ENCODE measurements at places on chromosomes 6 and 20.

DNA sequence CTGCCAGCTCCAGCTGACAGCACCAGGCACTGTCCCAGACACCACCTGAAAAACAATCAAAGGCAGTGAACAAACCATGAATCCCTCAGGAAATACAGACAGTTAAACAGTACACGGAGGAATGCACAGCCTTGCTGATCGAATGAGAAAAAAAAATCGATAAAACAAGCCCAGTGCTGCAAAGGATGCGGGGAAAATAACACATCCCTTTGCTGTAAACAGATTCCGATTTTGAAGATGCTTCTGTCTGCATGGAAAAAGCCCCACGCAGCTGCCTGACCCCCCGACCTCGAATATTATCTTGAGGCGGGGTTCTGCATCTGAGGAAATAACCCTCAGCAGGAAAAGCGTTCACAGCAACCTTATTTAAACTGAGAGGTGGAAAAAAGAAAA is 43.9 kb downstream of the RBM38 start:
- no peak for DNase-seq

DNA sequence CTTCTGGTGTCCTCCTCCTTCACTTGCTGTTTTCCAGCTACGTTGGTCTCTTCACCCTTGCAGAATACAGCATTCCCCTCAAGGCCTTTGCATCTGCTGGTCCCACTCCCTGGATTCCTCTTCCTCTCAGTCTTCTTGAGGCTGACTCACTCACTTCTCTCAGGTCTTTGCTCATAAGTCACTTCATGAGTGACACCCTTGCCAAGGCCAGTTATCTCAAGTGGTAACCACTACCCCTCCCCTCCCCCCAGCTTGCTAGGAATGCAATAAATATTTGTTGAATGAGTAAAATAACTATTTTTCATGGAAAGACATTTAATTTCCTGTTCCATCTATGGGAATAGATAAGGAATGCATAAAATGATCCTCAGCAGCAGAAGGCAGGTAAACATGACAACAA is 131.7 kb downstream of the PLCB4 start:
- no peak for DNase-seq

DNA sequence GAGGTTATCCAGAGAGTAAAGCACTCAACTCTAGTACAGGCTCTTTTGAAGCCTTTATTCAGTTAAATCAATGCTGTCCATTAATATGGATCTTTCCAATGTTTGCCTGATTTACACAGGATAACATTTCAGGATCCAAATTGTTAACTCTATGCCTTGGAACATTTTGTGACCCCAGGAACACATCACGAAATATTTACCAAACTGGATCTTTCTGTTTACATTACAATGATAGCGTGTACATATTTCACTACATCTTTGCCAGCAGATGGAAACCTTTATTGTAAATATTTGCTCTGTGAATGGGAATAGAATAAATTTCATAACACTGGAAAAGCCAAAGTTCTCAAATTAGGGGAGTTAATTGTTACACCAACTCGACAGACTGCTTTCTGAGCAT is 23.5 kb downstream of the BPIFA2 start:
- DNase-seq = no peak

DNA sequence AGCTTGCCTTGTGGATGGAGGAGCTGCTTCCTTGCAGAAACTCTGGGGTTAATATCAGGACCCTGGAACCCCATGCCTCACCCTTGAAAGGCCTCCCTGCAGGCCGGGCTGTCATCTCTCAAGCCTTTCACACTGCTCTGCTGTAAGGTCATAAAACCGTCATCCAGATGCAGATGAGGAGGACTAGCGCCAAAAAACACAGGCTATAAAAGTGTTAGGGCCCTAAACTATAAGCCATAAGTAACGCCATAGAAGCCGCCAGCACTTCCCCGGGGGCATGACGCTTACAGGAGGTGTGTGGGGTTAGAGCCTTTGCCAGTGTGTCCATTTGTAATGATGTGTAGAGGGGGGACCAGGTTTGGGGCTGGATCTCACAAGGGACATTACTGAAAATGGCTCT is 47.6 kb downstream of the CDH4 start:
- DNase-seq = no peak

GRCh38 chr6:66731310-66731709 is 1024.3 kb upstream of the EYS start:
- DNase-seq = no peak

DNA sequence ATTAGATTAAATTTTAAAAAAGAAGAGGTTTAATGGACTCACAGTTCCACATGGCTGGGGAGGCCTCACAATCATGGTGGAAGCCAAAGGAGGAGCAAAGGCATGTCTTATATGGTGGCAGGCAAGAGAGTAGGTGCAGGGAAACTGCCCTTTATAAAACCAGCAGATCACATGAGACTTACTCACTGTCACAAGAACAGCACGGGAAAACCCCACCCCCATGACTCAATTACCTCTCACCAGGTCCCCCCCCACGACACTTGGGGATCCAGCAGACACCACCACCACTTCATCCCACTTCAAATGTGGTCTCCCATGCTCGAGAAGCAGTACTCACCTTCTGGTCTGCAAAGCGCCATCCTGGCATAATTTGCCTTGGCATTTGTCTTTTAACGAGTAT is 24.6 kb downstream of the MTFR2 start:
- DNase-seq = no peak

- DNase-seq = no peak
Observed at GRCh38 chr6:41049955-41050354, 3.0 kb upstream of the APOBEC2 start.

GRCh38 chr20:24283186-24283585 is 186.2 kb upstream of the SYNDIG1 start:
- no peak for DNase-seq

DNA sequence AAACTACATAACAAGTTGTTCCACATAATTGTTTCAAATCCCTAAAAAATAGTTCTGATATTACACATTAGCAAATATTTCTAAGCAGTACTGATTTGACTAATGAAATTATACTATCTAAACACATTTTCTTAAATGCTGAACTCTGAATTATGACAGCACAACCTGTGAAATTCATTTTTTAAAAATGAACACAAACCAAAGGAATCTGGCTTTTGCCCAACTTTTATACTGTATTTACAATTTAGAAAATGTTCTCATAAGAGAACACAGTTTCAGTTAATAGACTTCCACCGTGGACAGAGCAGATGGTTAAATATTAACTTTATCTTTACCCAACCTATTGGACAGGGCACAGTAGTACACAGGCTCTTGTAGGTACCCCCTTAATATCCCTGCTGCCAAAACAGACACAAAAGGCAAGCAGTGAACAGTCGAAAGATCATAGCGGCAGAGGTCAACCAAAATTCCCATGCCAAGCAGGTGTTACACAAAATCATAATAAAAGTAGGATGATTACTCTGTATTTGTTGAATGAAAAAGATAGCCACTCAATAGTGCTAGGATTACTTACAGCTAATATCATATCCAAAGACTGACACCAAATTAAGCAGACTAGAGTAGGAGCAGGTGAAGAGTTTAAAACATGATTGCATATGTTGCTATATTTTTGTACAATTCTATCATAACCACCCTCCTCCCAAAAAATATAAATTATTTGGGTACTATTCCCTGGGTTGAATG is 122.5 kb downstream of the RNGTT start:
- no peak for DNase-seq

GRCh38 chr6:74044417-74045096 is 348.6 kb downstream of the CD109 start:
- DNase-seq = no peak

- peak; percentile 92 for DNase-seq
Observed at GRCh38 chr20:63957004-63957689, 931 bp upstream of the UCKL1 start.

GRCh38 chr6:46454691-46455090 is 36.6 kb downstream of the RCAN2 start:
- DNase-seq = no peak

DNA sequence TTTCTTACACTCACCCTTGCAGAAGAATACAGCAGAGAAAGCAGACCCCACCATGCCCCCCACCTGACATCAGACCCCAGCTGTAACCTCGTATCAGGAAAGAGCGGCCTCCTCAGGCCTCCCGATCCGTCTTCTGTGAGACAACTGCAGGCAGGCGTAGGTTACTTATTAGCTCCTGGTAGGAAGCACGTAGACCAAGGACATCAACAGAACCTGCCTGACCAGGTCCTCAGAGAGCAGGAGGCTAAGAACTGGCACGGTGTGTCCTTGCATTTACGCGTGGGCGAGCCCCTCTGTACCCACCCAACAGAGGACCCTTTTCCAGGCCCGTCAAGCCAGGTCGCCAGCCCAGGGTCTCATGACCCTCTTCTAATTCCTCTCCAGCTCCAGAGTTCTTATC is 51.0 kb downstream of the ABHD12 start:
- no peak for DNase-seq

DNA sequence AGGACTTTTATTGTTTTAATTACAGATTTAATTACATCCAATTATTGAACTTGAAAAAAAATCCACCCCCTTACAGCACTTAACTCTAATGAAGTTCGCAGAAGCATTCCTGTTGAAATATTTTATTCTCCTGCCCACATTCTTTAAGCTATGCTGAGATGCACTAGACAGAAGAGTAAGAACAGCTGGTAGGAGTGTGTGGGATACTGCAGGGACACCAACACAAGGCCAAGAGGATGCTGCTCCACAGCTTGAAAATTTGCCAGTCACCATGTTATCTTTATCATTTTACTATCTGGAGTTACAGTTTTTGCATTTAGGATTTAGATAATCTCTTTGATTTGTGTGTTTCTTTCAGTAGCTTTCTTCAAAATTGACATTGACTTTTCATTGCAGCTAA is 180.7 kb downstream of the EPHA7 start:
- DNase-seq = no peak

- no peak for DNase-seq
Observed at GRCh38 chr6:72720464-72720863, 98.6 kb downstream of the KCNQ5 start.
